ENCODE measurements at places on chromosomes 11 and 22. TPM values are rescaled to one million over a fixed set of nuclear protein-coding genes. Genes with fewer than 3 reads are reported as not detected.

The OR52A1 gene
- not detected for total RNA-seq

The SOX6 gene
- not detected for total RNA-seq

The HTR3B gene
- total RNA-seq = not detected

The NECTIN1 gene
- 0.21 TPM for total RNA-seq

The TNNT3 gene
- 3.7 TPM for total RNA-seq

The GGT5 gene
- 0.10 TPM for total RNA-seq

The RCN1 gene
- 16.8 TPM for total RNA-seq

The RAPSN gene
- total RNA-seq = 0.50 TPM

The MS4A7 gene
- not detected for total RNA-seq

The MUC2 gene
- not detected for total RNA-seq

The OR1S2 gene
- not detected for total RNA-seq

- no peak overlapping the region for H3K27ac ChIP-seq
- H3K4me1 ChIP-seq = peaks cover 20% of the 10 kb centered on the region
- no peaks in the 10 kb centered on the region for H3K36me3 ChIP-seq
- peaks cover 65% of the 10 kb centered on the region for H3K27me3 ChIP-seq
These were observed 5.1 kb downstream of the SYT12 start for GRCh38 chr11:67027943-67028542.

DNA sequence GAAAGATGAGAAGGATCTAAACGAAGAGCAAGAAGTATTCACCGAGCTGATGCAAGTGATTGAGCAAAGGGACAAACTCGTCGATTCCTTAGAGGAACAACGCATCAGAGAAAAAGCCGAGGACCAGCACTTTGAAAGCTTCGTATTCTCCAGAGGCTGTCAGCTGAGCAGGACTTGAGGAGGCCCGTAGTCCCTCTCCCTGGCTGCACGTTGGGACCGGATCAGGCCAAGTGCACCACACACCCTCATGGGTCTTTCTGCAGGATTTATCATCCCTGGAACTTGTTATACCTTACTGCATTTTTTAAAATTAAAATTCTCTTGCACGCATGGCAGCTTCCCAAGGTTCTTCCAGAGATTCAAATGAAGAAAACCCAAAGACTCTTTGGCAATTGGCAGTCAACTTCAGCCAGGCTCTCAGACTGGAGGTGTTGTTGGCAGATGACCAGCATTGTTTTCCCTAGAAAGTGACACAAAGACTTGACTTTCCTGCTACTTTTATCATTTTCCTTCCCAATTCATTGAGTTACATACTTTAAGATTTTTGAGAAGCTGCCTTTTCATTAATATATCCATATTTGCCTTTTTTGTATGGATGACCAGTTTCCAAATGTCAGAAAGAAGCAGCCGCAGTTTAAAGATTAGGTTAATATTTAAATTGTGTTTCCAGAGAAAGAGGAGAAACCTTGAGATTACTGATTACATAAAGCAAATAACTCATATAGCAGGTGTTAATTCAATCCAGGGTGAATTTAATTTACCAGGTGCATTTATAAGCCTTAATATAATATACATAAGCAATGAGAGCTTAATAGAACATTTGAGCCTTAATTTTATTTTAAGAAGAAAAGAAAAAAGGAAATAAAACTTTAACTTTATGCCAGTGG is 18.8 kb upstream of the PARVA start:
- peaks cover 43% of the 10 kb centered on the region for H3K4me1 ChIP-seq
- no peaks in the 10 kb centered on the region for H3K36me3 ChIP-seq
- peak overlapping the region; percentile 90 for H3K27ac ChIP-seq

DNA sequence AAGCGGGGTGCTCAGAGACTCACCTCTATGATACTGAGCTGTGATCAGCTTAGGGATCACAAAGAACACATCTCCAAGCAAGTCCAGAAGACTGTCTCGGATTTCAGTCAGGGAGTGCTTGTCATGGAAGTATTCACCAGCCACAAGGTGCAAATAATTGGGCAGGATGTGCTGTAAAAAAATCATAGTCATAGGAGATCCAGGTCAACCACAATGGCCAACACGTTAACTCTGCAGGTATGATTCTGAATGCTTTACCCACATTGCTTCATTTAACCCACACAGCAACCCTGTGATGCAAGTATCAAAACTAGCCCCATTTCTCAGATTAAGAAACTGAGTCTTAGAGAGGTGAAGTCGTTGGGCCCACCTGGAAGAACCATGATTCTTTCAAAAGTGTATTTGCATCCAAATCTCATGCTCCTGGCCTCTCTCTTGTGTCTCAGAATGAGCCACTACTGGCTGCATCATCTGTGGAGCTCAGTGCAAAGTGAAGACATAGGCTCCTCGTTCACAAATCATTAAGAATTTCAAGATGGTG is 179.3 kb downstream of the BCR start:
- no peak overlapping the region for H3K4me3 ChIP-seq
- DNase-seq = no peak
- no peaks in the 10 kb centered on the region for H3K36me3 ChIP-seq

DNA sequence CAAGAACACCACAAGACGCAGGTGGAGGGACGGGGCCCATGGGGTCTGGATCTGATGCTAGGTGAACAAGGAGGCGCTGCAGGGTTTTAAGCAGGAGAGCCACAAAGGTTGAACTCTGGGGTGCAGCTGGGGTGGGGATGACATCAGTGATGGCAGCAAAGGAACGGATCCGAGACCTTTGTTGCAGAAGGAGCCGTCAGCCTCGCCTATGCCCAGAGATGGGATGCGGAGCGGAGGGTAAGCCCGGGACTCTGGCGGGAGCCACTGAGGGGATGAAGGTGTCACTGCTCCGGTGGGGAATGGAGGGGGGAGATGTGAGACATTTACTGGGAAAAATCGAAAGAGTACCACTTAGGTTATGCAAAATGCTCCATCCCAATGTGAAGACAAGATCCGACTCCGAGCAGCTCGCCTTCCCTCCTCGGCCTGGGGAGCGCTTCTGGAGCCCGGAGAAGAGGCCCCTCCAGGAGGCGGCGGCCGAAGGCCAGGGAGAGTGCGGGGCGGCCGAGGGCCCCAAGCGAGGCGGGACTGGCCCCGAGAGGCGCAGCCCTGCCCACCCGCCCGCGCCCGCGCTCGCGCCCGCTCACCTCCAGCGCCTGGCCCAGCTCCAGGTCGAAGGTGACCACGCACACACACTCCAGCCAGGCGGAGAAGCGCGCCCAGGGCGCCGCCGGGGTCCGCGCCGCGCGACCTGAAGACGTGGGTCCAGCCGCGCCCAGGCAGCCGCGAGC is 422 bp downstream of the DENND6B start:
- peaks cover 24% of the 10 kb centered on the region for H3K27me3 ChIP-seq
- no peaks in the 10 kb centered on the region for H3K36me3 ChIP-seq
- peak overlapping the region; percentile 20 for H3K27ac ChIP-seq
- peaks cover 13% of the 10 kb centered on the region for H3K4me1 ChIP-seq

GRCh38 chr11:80462211-80462610 is 1021.4 kb upstream of the TENM4 start:
- no peak overlapping the region for H3K27ac ChIP-seq
- no peaks in the 10 kb centered on the region for H3K4me1 ChIP-seq
- no peaks in the 10 kb centered on the region for H3K27me3 ChIP-seq

GRCh38 chr11:58289266-58289665 is 21.2 kb upstream of the OR10W1 start:
- H3K4me1 ChIP-seq = no peaks in the 10 kb centered on the region
- no peak for DNase-seq
- no peaks in the 10 kb centered on the region for H3K27me3 ChIP-seq

DNA sequence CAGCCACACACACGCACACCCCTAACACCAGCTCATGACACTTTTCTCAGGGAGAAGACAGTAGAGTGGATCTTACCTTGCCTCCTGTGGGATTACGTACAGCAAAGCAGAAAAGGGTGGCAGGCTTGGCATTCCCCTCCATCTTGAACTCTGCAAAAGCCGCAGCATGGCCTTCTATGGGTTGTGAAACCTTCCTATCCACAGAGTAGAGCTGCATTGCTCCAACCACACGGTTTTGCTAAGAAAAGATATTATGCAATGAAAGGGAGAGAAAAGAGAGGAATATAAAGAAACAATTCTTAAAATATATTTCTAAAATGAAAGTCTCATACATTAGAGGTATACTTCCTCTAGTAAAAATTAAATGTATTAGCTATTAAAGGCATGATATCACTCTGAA is 48.8 kb downstream of the CLTCL1 start:
- H3K4me3 ChIP-seq = no peak overlapping the region
- H3K4me1 ChIP-seq = peaks cover 2% of the 10 kb centered on the region
- H3K27me3 ChIP-seq = no peaks in the 10 kb centered on the region
- DNase-seq = no peak

DNA sequence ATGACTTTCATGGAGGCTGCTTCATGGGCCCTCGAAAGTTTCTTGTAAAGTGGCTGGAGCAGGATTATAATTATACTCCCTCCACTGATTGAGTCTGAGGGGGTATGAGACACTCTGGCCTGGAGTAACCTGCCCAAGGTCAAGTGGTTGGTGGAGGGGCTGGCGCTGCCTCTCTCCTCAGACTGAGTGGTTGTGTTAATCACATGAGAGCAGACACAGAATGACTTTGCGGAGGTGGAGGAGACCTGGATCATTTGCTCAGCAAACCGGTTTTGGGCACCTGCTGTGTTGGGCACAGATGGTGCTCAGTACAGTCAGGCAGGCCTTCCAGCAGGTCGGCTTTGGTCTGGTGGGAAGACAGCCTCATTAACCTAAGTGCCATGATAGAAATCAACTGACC is 11.8 kb downstream of the BCR start:
- H3K4me1 ChIP-seq = peaks cover 12% of the 10 kb centered on the region
- no peak overlapping the region for H3K27ac ChIP-seq
- H3K36me3 ChIP-seq = peaks cover 6% of the 10 kb centered on the region
- DNase-seq = no peak
- H3K27me3 ChIP-seq = no peaks in the 10 kb centered on the region
- H3K4me3 ChIP-seq = no peak overlapping the region

- H3K4me1 ChIP-seq = peaks cover 35% of the 10 kb centered on the region
- peaks cover 61% of the 10 kb centered on the region for H3K27me3 ChIP-seq
- peak overlapping the region; percentile 59 for H3K4me3 ChIP-seq
- H3K27ac ChIP-seq = no peak overlapping the region
These were observed 1.3 kb upstream of the SBF2 start for GRCh38 chr11:10295064-10295901.

GRCh38 chr11:119788096-119788883 is 59.3 kb upstream of the NECTIN1 start:
- H3K4me3 ChIP-seq = no peak overlapping the region
- H3K27ac ChIP-seq = no peak overlapping the region
- no peaks in the 10 kb centered on the region for H3K4me1 ChIP-seq
- no peaks in the 10 kb centered on the region for H3K36me3 ChIP-seq
- no peak for DNase-seq
- H3K27me3 ChIP-seq = no peaks in the 10 kb centered on the region

- H3K27ac ChIP-seq = no peak overlapping the region
- no peak for DNase-seq
- no peaks in the 10 kb centered on the region for H3K36me3 ChIP-seq
- H3K4me3 ChIP-seq = no peak overlapping the region
- H3K27me3 ChIP-seq = no peaks in the 10 kb centered on the region
These were observed 21.9 kb downstream of the MRPL23 start for GRCh38 chr11:1969035-1969434.

DNA sequence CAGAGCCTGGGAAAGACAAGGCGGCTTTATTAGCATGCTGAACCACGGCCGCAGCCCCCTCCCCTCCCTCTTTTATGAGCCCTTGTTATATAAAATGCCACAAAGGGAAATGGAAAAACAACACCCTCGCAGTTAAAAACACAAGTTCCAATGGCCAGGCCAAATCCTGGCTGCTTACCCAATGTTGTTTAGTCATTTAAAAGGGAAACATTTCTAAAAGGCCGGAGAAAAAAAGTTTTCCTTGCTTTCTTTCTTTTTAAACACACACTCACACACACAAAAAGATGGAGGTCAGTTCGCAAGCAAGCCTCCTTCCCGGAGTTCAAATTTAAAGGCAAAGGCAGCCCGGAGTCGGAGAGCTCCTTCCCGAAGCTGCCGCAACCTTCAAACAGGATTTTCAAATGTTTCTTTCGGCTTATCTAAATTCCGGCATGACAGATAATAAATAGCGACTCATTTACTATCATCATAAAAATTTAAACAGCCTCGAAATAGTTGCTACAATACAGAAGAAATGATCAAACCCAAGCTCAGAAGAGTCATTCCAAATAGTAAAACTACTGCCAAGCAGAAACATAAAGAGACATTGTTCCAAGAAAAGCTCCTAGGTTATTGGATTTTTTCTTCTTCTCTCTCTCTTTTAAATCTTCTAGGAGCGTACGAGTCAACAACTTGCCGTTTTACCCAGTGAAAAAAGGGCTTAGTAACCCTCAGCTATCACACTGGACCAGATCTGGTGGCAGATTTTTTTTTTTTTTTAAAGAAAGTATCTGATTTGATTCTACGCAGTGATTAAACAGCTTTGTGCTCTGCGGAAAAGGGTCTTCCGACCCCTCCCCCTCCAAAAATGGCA is 3.5 kb downstream of the PHF21B start:
- no peak for DNase-seq
- H3K4me1 ChIP-seq = peaks cover 8% of the 10 kb centered on the region
- no peaks in the 10 kb centered on the region for H3K36me3 ChIP-seq
- H3K27me3 ChIP-seq = peaks cover 42% of the 10 kb centered on the region

DNA sequence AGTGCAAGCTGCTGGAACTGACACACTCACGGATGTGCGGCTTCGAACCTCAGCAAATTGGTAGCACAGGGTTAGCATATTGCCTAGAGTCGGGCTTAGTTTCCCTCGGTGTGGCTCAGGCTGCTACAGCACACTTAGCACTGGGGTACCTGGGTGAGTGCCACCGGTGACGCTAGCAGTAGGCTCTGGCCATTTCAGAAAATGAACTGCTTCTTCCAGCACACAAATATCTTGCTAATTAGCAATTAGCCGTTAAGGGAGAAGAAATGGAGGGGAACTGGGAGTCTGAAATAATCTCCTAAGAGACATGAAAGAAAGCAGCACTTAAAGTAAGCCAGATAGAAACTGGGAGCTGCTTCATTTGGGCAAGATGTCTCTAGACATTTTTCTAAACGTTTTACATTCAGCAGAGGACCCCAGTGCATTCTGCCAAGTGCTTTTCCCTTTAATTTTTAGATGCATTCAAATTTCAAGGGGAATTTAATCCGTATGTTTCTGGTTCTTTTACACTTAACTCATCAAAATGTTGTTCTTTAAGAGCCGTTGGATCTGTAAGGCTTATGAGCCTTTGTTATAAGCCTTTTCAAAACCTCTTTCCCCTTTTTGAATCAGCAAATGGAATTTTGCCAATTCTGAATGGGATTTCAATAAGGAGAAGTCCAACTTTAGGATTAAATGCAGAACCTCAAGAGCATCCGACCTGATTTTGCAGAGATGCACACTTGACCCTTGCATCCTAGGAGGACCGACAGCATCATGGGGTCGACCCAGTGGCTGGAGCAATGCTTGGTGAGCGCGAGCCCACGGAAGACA is 708.1 kb downstream of the NTM start:
- no peak overlapping the region for H3K4me3 ChIP-seq
- DNase-seq = no peak
- no peaks in the 10 kb centered on the region for H3K4me1 ChIP-seq

DNA sequence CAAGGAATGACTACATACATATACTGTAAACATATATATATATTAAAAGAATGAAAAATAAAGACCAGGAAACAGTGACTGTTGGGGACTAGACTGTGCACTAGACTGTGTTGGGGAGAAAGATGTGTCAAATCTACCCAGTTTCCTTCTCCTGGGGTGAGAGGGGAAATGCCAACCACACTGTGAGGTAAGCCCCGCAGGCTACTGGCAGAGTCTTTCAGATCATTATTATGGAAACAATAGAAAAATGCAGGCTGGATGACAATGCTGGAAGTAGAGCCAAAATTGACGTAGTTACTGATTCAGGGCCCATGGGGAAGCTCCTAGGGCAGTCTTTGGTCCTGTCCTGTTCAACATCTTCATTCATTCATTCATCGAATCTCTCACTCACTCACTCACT is 101.4 kb downstream of the C11orf58 start:
- no peak overlapping the region for H3K27ac ChIP-seq
- no peak for DNase-seq
- H3K4me3 ChIP-seq = no peak overlapping the region
- no peaks in the 10 kb centered on the region for H3K4me1 ChIP-seq
- no peaks in the 10 kb centered on the region for H3K36me3 ChIP-seq

Measured in activated CD4-positive, alpha-beta T cell treated with anti-CD3 and anti-CD28 coated beads, Interleukin-2, amount 10 ng/mL, durations not matched to agents 7 days and 5 days (primary cell).